ENCODE measurements at places on chromosomes 13 and 19.

DNA sequence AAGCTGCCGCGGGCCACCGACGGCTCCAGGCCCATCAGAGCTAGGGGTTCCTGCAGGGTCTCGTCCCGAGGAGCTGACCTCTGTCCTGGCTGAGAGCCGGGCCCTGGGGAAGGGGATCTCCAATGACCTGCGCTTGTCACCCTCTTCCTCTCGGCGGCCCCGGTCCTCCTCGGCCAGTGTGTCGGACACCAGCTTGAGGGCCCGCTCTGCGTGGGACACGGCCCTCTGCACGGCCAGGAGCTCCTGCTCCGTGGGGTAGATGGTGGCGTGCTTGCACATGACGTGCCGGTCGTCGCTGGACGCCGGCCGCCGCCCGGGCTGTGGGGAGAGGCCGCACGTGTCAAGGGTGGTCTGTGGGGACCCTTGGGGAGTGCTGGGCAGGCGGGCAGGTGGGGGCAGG, 32.7 kb upstream of the MATK start:
- DNase-seq, result no peak

DNA sequence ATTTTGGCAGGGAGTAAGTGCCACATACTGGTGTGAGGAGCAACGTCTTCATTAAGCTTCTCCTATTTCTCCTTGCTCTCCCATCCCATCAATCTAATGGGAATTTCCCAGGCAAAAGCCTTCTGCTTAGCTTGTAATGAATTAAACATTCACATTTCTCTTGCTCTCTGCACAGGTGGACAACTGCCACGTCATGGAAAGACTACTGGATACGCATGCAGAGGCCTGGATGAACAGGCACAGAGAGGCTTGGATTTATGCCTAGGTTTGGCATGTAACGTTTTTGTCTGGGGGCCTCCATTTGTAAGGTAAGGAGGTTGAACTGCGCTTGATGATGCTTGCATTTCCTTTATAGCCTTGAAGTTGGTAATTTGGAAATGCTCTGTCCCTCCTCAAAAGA, 374.8 kb downstream of the KLF12 start:
- no peak for DNase-seq

- no peak for DNase-seq
Measured at GRCh38 chr13:108834193-108834592, 204.8 kb downstream of the MYO16 start.

GRCh38 chr19:14542711-14543328, 13.4 kb downstream of the TECR start:
- peak; percentile 67 for DNase-seq

DNA sequence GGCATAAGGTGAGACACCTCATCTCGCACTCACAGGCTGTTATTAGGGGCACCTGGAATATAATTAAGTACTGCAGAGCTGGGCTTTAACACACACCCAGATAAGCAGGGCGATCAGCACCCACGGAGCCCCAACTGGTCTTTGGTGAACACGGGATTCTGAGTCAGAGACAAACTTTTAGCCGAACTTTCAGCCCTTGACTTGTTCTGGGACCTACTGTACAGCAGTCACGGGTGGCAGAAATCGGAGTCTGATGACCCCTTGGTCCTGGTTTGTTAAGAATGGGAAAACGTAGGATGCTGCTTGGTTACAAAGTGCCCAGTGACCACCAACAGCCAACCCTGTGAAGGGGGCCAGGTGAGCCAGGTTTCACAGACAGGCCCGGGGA, 9.0 kb downstream of the SH3GL1 start:
- DNase-seq, result no peak

DNA sequence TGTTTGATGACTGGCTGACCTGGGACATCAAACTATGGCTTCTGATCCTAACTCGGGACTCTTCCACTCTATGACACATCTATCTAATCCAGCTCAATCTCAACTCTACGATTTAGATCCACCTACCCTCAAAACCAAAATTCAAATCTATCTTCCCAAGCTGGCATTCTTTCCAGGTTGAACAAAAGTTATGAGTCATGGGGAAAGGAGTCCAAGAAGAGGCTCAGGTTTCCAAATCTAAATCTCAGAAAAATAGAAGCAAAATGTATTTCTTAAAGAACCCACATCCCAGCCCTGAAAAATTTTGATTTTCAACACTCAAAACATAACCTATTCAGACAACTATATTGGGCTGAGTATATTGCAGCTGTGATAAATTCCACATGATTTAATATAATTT, 143.9 kb upstream of the IPO5 start:
- no peak for DNase-seq

- DNase-seq, result no peak
Measured at GRCh38 chr19:5929625-5930024, 15.6 kb downstream of the CAPS start.

DNA sequence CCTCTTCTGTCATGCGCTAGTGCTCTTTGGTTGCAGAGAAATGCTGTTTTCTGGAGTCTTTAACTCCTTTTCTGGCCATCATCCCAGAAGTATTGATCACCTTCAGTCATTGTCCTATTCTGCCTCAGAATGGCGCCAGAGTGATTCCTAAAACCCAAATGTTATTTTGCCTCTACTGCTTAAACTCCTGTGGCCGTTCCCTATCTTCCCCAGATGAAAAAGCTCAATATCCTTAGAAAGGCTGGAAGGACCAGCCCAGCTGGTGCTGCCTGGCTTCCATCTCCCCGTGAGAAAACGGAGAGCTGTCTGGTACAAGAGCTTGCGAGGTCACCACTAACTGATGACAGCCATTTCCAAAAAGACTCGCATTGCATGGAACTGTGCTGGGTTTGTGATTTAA, 179.1 kb downstream of the RBM26 start:
- no peak for DNase-seq

- peak; percentile 81 for DNase-seq
Measured at GRCh38 chr19:40279120-40279551, 6.0 kb downstream of the AKT2 start.

- DNase-seq, result no peak
Measured at GRCh38 chr13:45538382-45538781, 73.6 kb downstream of the COG3 start.
